ENCODE measurements at places on chromosomes 4 and X.

DNA sequence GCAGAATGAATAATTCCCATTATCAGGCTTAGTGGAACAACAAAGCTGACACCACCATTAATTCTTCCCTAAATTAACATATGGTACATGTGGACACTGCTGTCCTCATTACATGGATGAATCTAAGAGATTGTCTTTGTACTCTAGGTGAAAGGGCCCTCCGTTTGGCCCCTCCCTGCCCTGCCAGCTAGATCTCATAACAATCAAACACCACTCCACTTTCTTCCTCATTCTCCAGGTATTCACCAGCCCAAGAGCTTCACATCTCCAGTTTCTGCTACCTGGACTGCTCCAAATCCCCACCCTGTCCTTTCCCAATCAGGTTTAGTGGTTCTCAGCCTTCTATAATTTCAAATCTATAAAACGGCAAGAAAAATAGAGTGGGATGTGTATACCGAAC lies 3.8 kb downstream of the HSD17B11 start:
- no peak for DNase-seq

- no peak for DNase-seq
Observed at GRCh38 chrX:40952855-40953254, 132.4 kb upstream of the USP9X start.

DNA sequence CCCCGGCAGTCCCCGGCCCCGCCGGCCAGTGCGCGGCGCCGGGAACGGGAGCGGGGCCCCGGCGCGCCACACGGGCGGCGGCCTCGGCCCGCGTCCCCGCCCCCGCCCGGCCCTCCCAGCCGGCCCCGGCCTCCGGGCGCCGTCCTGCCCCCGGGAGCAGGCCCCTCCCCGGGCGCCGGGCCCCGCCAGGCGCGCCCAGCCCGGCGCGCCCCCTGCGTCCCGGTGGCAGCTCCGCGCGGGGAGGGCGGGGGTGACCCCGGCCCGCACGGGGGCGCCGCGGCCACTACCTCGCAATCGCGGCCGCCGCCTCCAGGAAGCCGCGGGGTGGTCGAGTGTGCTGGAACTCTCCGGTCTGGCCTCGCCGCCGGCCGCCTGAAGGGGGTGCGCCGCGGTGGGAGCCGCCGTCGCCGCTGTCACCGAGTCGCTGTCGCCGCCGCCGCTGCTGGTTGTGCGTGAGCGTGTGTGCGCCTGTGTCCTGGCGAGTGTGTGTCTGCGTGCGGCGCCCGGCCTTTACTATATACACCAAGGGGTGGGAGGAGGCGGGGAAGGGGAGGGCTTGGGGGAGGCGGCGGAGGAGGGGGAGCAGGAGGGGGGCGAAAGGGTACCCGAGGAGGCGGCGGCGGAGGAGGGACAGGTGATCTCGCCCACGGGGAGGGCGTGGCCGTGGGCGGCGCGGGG lies at the start of gene RAI2:
TSS of gene RAI2 (minus strand) at position 488 of the 678 bp plus-strand sequence. CDS start 59,288 bp downstream, outside the sequence.
- DNase-seq, result no peak

GRCh38 chrX:18945483-18945882 lies 38.4 kb downstream of the PHKA2 start:
- DNase-seq, result no peak

DNA sequence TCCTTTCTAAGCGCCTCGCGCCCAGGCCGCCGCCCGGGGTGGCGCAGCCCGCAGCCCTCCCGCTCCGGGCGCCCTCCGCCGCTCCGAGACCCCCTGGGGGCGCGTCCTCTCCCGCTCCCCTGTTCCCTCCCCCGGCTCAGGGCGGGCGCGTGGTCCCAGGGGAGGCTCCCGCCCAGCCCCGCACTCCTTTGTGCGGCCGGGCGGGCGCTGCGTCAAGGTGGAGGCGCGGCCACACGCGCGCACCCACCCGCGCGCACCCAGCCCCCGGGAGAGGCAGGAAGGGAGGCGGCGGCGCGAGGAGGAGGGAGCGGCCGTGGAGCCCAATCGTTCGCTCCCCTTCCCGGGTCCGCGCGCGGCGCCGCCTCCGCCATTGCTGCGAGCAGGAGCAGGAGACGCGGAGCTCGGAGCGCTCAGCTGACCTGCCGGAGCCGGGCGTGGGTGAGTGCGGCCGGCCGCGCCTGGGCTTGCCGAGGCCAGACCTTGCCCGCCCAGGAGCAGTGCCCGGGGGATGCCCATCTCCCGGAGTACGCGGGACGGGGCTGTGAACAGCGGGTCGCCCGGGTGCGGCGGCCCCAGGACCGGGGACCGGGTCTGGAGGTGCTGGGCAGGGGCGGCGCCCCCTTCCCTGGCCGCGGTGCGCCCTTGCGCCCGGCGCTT lies at the start of gene NSG1:
TSS of gene NSG1 (plus strand) at position 367 of the 657 bp plus-strand sequence. CDS start 528 bp downstream, outside the sequence.
- DNase-seq, result no peak

DNA sequence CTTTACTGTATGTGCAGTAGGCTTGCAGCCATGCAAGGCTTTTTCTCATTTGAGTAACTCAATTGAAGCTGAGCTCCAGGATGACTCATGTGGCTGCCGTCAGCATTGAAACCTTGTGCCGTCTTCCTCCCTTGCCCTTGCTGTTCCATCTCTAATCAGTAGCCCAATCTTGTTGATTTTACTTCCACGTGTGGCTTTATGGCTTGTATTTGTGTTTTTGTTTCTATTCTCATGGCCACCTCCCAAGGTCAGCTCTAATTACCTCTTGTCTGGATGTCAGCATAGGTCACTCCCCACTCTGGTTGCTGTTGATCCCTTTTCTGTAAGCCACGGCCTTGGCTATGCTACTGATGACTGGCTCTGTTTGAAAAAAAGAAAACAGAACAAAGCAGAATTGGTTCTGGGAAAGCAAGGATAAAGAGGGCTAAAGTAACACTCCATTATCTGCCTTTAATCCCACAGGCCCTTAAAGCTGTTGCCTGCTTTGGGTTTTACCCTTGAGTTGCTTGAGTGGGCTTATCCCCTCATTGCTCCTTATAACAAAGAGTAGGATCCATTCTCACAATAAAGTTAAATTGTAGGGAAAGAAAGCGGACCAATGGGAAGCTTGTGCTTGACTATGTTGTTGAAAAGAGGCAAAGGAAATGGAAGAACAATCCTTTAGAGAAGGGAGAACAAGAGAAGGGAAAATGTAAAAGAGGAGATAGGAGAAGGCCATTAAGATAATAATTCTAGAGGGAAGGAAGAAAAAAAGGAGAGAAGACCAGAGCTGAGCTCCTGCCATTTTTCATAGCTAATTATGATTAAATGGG lies 173.9 kb upstream of the PGRMC2 start:
- no peak for DNase-seq

- DNase-seq, result no peak
Observed at GRCh38 chrX:145817331-145818185, at the start of gene SLITRK2. Gene SLITRK2 (plus strand): TSS chrX:145817829. CDS start chrX:145822426, 4,597 bp downstream.

DNA sequence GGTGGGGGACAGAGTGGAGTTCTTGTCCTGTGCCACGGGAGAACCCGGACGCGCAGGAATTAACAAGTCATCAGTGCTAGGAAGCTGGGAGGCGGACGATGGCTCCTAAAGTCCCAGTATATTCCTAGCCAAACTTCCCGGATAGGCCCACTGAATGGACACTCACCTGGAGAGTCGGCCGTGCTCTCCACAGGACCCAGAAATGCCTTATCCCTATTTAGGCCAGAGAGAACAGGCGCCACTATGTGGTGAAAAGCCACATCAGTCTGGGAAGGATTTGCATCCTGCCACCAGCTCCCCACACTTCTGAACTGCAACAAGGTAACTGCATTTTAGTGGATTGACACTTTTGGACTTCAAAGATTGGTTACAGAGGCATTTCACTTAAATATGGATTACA lies 1.1 kb downstream of the CFAP299 start:
- no peak for DNase-seq

- no peak for DNase-seq
Observed at GRCh38 chr4:3689006-3689405, 77.2 kb upstream of the ADRA2C start.

DNA sequence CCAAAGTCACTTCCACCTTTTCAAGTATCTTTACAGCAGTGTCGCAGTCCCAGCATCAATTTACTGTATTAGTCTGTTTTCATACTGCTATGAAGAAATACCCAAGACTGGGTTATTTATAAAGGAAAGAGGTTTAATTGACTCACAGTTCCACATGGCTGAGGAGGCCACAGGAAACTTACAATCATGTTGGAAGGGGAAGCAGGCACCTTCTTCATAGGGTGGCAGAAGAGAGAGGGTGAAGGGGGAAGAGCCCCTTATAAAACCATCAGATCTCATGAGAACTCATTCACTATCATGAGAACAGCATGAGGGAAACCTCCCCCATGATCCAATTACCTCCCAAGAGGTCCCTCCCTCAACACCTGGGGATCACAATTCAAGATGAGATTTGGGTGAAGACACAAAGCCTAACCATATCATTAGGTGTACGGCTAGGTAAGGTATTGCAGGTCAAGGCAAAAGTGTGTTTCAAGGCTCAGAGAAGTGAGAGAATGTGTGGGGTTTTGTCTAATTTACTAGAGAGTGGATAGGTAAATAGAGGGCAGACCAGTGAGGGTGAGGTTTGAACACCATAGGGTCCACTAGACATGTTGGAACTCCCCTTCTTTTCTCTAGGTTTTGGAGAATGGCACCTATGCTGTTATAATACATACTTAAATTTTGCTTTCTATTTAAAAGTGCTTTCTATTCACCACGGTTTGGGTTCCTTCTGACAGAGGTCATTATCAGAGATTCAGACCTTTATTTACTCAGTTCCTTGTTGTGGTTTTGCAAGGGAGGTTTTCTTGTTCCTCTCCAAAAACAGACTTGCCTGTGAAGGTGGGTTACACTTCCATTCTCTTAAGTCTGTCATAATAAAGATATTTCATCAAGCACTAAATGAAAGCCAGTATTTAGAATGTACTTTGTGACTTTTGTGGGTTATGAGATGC lies 186.6 kb downstream of the CPEB2 start:
- DNase-seq, result no peak

DNA sequence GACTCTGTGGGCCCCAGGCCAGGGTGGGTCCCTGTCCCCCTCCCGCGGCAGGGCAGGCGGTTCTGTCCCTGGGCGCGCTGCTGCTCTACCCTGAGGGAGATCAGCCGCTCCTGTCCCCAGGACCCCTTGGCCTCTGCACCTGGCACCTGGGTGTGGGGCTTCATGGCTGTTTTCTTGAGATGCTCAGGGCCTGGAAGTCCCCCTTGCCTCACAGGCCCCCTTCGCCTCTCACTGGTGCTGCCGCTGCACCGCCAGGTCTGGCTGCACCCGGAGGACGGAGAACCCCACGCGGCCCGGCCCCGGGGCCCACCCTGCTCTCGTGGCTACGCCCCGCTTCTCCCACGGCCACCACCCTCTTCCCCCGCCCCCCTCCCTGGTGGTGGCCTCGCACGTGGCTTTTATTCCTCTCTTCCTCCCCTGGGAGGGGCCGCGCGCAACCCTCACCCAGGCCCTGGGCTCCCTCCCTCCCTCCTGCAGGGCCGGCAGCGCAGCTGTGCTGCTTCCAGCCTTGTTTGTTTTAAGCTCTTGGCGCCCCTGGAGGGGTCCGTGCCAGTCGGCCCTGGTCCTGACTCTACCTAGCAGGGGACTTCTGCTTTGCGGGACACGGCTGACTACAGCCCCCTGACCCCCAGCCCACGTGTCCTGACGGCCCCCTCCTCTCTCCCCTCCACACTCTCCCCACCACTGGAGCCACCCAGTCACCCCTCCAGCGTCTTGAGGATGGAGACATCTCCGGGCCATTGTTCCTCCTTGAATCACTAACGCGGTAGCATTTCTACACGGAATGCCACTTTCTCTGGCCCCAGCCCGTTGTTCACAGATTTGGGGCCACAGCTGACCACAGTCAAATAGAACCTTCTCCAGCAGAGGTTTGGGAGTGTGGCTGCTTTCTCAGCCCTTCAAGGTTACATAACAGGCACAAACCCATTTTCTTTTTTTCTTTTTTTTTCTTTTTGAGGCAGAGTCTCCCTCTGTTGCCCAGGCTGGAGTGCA lies 20.6 kb upstream of the CLDN24 start:
- no peak for DNase-seq

DNA sequence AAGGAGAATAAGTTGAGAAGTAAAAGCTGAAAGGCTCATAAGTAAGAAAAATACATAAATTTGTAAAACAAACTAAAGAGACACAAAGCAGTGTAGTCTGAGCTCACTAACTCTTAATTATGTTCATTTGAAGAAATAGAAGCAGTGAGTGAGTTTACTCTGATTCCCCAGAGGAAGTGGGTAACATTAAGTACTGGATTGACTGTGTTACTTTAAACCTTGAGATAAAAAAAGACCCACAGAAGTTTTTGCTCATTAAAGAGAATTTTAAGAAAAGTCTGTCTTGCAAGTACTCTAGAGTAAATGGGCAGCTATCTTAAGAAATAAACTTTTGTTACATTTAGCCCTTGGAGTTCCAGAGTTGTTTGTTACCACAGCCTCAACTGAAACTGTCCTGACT lies 2466.9 kb downstream of the PCDH7 start:
- no peak for DNase-seq

DNA sequence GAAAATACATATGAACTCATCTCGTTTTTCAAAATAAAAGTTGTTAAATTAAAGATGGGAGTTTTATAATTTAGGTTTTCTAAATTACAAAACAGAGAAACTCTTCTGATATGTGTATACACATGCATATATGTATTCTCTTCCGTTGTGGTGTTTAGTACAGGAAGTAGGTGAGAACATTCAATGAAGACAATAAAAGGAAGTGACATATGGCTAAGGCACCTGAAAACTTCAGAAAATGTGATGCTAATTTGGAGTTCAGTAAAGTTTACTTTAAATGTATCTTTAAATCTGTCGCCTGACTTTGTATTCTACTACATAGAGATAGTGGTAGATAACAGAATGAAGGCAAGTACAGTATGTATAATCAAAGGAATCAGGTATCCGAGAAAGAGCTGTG lies 33.5 kb upstream of the ITM2A start:
- no peak for DNase-seq

DNA sequence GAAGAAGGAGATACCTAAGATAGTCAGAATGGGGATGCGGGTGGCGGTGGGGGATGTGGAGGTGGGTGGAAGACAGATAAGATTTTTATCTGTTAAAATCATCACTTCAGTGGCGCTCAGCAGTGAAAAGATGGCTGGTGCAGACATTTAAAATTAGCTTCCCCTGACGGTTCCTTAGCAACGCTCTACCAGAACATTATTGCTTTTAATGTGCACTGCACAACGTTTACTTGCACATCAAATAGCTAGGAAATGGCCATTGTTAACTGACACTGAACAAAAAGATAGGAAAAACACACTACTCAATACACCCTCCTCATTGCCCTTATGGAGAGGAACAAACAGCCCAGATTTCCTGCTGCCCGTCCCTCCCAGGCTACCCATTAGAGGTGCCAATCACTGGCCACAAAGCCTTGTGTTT lies 61.0 kb upstream of the FTHL17 start:
- no peak for DNase-seq

GRCh38 chr4:167606551-167606950 lies 372.3 kb upstream of the SPOCK3 start:
- DNase-seq, result no peak

GRCh38 chr4:40448875-40449274 lies 113.7 kb downstream of the CHRNA9 start:
- no peak for DNase-seq

DNA sequence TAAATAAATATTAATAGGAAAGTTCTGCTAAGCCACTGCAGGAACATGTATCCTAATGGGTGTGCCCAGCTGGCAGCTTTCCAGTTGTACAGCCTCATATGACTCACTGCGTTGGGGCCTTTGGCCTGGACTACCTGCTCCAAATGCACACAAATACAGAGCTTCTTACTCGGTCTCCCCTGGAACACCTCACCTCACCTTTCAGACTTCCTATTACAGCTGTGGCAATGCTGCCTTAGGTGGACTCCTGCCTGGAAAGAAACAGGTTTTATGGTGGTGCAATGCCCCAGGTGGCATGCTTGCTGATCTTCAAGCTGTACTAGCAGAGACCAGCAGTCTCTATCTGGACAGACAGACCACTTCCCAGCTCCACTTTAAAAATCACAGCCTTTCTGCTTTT lies 85.7 kb upstream of the EXOC1L start:
- no peak for DNase-seq

GRCh38 chrX:70455366-70456202 lies 10.9 kb downstream of the DLG3 start:
- DNase-seq, result no peak

All from esophagus squamous epithelium (tissue), 5 donors.